ENCODE measurements at places on chromosomes 6 and 20. TPM values are rescaled to one million over a fixed set of nuclear protein-coding genes. Genes with fewer than 3 reads are reported as not detected.

GRCh38 chr6:91447081-91447480, 860.2 kb upstream of the MAP3K7 start:
- no peak for DNase-seq

- DNase-seq = no peak
Observed at GRCh38 chr6:46054516-46054915, 38.9 kb upstream of the CLIC5 start.

DNA sequence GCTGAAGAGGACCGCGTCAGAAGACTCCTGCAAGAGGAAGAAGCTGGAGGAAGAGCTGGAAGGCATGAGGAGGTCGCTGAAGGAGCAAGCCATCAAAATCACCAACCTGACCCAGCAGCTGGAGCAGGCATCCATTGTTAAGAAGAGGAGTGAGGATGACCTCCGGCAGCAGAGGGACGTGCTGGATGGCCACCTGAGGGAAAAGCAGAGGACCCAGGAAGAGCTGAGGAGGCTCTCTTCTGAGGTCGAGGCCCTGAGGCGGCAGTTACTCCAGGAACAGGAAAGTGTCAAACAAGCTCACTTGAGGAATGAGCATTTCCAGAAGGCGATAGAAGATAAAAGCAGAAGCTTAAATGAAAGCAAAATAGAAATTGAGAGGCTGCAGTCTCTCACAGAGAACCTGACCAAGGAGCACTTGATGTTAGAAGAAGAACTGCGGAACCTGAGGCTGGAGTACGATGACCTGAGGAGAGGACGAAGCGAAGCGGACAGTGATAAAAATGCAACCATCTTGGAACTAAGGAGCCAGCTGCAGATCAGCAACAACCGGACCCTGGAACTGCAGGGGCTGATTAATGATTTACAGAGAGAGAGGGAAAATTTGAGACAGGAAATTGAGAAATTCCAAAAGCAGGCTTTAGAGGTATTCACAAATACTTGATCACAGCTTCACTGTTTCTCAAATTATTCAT, 8.9 kb upstream of the SNRNP48 start:
- DNase-seq = no peak

- no peak for DNase-seq
Observed at GRCh38 chr20:35830264-35830663, 58.4 kb downstream of the PHF20 start.

MUC21 gene
- not detected for total RNA-seq

SNAP25 gene
- total RNA-seq = 9.3 TPM

DNA sequence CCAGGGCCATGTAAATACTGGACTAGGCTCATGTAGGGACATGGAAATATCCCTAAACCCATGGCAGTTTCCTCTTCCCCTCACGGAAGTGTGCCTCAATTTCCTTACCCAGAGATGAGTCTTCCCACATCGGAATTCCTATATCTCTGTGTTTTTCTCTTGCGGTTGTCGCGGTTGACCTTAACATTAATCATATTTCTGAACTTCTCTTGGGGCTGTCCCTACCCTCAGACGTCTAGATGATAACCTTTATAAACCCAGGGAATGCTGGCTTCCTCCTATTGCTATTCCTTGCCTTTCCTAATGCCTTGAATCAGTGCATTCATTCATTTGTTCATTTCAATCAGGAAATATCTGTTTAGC, 160.1 kb downstream of the SASH1 start:
- DNase-seq = no peak

HLA-DOA gene
- total RNA-seq = 15.6 TPM

GRCh38 chr6:13467216-13467600, 20.2 kb downstream of the GFOD1 start:
- no peak for DNase-seq

GRCh38 chr6:89297695-89298351, 17.3 kb downstream of the GABRR2 start:
- DNase-seq = no peak

GRCh38 chr6:112501705-112502104, 154.6 kb downstream of the RFPL4B start:
- DNase-seq = no peak

ABHD16B gene
- not detected for total RNA-seq

HDAC2 gene
- 25.6 TPM for total RNA-seq

SLC16A10 gene
- total RNA-seq = 10.3 TPM

- peak; percentile 80 for DNase-seq
Observed at GRCh38 chr6:13303668-13304017, 24.7 kb downstream of the TBC1D7 start.

UST gene
- 5.3 TPM for total RNA-seq

- DNase-seq = no peak
Observed at GRCh38 chr6:83615025-83615999, 93.6 kb downstream of the SNAP91 start.

MRAP2 gene
- 0.20 TPM for total RNA-seq

PTGIS gene
- 59.8 TPM for total RNA-seq

GRCh38 chr6:133198725-133199124, 42.4 kb upstream of the EYA4 start:
- no peak for DNase-seq

GRCh38 chr20:45269056-45269455, 14.7 kb upstream of the SLPI start:
- DNase-seq = no peak

GRCh38 chr20:41524980-41525613, 93.1 kb downstream of the CHD6 start:
- DNase-seq = peak; percentile 76

DNA sequence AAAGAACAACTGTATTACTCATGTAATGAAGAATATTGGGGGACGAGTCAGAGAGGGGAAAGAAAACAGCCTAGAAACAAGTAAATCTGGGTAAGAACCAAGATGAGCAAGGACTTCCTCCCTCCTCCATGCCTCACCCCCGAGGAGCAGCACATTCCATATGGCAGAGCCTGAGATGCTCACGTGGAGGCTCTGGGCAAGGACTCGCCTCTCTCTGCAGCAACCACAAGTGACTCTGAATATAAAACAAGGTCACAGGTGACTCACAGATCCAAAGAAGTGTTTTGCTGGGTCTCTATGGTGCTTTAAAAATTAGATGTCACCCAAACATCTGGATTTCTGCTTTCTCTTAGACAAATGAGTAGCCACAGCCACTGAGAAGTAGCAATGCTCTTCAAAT, 453.0 kb upstream of the SULF2 start:
- DNase-seq = no peak
